ENCODE measurements at places on chromosomes 6 and 20.

- DNase-seq: no peak
These were observed 83.6 kb downstream of the SMOC2 start for GRCh38 chr6:168524571-168525001.

DNA sequence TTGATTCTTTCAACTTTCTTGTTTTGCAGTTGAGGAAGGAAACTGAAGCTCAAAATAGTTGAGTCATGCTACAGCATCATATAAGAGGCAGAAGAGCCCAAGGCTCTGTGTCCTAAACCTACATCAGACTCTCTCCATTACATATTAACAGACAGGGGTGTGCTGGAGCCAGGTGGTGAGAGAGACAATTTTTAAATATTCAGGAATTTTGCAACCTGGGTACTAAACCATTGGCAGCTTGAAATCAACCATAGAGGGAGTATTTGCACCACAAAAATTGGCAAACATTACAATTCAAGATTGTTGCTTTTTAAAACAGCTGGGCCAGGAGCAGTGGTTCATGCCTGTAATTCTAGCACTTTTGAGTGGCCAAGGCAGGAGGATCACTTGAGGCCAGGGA, 65.8 kb upstream of the SOX4 start:
- no peak for DNase-seq

DNA sequence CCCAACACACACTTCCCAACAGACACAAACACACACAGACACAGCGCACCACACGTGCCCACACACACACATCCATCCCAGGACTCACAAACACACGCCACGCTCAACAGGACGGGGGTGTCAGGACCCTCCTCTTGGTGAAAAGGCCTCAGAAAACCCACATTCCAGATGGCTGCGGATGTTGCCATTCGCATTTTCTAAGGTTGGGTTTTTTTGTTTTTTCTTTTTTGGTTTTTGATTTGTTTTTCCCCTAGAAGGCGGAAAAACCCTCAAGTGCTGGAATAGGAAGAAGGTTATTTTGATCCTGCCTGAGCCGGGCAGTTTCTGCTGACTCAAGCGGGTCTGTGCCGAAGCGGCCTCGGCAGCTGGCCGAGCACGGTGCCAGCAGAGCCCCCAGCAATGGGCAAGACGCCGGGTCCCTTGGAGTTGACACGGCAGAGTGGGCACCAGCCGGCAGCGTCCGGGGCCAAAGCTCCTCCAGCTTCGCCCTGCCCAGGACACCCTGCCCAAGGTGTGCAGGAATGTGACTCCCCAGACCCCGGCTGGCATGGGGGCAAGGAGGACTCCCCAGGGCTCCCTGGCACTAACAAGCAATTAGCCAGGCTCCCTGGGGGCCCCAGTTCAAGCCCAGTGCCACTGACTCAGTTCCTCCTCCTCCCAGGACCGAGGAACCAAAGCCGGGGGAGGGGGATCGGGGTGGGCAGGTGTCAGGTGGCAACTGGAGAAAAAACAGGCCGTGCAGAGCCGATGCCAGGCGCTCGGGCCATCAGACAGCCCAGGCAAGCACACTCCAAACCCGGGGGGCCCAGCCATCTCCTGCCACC, 40.9 kb upstream of the ZBP1 start:
- no peak for DNase-seq

DNA sequence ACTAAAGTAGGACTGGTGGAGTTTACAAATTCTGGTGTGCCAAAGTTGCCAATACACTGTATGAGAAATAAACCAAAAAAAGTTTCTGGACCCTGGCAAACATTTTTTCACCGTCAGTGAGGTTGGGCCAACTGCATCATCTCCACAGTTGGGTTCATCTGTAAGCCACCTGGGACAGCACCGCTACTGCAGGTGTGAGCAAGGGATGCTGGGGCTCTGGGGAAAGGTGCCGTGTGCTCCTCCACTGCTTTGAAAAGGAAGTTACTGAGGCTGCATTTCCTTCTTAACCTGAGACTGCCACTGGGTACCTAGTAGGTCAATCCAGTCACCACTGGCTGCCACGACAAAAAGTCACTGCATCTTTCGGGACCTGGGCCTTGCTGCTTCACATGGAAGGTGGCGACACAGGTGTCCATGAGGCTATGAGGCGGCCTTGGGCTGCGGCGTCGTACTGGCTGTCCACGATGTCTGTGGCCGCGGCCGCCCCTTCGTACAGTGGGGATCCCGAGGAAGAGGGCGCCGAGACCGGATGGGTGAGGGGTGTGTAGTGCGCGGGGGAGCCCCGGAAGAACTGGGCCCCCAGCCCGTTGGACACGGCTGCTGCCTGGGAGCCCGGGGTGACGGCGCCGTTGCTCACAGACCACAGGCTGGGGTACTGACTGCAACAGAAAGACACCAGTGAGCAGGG, 9.6 kb downstream of the TBXT start:
- no peak for DNase-seq

GRCh38 chr20:55140631-55141030, 665.2 kb downstream of the DOK5 start:
- no peak for DNase-seq

GRCh38 chr6:117265410-117266256, at the start of gene VGLL2:
VGLL2 (plus strand) TSS chr6:117265558; CDS start chr6:117265764, 206 bp downstream.
- peak; percentile 25 for DNase-seq

GRCh38 chr6:33061987-33062386, 11.5 kb downstream of the HLA-DPA1 start:
- no peak for DNase-seq

- DNase-seq: no peak
These were observed 60.4 kb upstream of the FOXQ1 start for GRCh38 chr6:1251198-1252155.

GRCh38 chr6:129683601-129684322, 26.2 kb downstream of the ARHGAP18 start:
- DNase-seq: peak; percentile 36

GRCh38 chr6:123659960-123660748, 23.4 kb upstream of the TRDN start:
- DNase-seq: no peak

- DNase-seq: no peak
These were observed 114.5 kb downstream of the RNF144B start for GRCh38 chr6:18501663-18502013.

GRCh38 chr20:9482180-9482579, 32.2 kb upstream of the LAMP5 start:
- DNase-seq: no peak

- DNase-seq: no peak
These were observed 178.6 kb downstream of the CDH26 start for GRCh38 chr20:60136645-60137401.

GRCh38 chr20:50996901-50997865, 25.7 kb downstream of the KCNG1 start:
- DNase-seq: peak; percentile 39

- no peak for DNase-seq
These were observed 203.3 kb upstream of the LAMP5 start for GRCh38 chr20:9311132-9311531.

DNA sequence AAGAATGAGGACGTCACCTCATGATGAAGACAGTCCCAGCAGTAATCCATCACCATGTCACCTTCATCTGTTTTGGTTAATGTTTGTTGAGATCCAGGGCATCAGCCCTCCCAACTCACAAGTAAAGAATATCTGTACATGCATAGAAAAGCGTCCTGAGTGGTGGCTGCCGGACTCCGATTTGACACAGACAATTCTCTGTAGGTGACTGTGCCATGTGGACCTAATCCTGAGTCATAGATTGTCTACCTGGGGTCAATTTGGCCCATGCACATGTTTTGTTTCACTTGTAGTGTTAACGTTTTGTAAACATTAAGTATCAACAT, 168.4 kb upstream of the UST start:
- no peak for DNase-seq

GRCh38 chr6:169896826-169897456, 145.5 kb downstream of the ERMARD start:
- DNase-seq: no peak

DNA sequence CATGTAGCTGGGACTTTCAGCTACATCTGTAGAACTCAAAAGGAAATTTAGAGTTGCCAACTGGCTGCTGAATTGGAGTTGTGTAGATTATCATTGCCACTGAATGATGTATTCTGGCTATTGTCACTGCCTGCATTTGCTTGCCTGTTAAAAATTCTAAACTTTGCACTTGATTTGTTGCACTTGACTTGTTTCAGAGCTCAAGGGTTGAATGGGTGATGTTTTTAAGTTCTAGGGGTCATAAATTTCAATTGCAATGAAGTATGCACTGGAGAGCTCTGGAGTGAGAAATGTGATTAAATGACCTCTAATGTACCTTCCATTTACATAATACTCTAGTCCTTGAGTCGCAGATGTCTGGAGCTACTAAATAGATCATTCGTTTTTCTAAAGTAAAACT, 102.4 kb downstream of the TNFRSF21 start:
- DNase-seq: no peak

GRCh38 chr20:38460040-38460623, 12.5 kb upstream of the RALGAPB start:
- peak; percentile 43 for DNase-seq

DNA sequence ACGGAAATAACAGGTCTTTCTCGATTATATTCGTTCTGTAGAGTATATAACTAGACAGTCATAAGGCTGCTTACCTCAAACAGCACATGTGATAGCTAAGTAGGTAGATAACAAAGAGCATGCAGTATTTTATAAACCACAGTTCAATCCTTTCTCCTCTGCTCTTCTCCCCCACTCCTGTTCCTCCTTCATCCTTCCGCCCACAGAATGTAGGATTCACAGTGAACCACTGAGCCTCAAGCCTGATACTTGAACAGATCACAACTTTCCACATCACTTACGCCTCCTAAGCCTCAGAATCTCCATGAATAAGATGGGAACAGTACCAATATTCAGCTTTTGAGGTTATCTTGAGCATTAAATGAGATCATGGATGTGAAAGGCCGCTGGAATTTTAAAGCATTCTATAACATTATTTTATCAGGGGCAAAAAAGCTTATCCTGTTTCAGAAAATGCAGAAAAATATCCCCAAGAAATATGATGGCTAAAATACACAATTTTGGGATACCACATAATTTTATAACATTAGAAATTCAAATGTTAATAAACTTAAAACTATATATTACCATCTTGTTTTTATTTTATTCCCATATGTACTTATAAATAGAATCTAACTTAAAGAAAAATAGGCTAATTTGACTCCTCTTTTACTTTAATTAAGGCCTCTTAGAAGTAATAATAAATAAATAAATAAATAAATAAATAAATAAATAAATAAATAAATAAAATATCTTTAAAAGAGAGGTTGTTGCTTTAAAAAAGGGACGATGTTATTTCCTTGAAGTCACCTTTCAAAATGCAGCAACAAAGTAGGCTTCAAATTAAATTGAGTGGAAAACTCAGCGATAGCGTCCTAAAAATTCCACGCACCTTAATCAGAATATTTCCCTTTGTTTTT, 33.4 kb downstream of the MTFR2 start:
- no peak for DNase-seq

GRCh38 chr6:157946053-157946617, 35.5 kb upstream of the SYNJ2 start:
- no peak for DNase-seq

GRCh38 chr6:46103441-46104115, 26.2 kb upstream of the ENPP4 start:
- DNase-seq: no peak

DNA sequence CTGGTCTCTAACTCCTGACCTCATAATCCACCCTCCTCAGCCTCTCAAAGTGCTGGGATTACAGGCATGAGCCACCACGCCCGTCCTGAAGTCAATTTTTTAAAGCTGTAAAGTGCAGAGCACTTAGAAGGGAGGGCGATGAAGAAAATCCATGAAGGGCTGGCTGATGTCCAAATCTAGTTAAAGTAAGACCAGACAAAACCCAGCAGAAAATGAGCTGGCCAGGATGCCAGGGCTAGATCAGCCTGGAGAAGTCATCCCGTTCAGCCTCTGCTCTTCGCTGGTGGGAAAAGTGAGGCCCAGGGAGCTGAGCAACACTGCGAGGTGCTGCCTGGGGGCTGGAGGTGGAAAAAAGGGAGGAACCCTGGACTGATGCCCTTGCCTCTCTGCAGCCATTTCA, 3.1 kb downstream of the BPIFB4 start:
- DNase-seq: no peak

GRCh38 chr6:55082021-55082420, 92.3 kb upstream of the HCRTR2 start:
- DNase-seq: no peak

- DNase-seq: peak; percentile 82
These were observed 261.5 kb downstream of the EYA4 start for GRCh38 chr6:133502441-133503335.

GRCh38 chr20:347317-347639, 367 bp downstream of the NRSN2 start:
- no peak for DNase-seq

GRCh38 chr6:128158496-128158895, 257.6 kb upstream of the THEMIS start:
- DNase-seq: no peak

GRCh38 chr20:9332791-9333479, 181.5 kb upstream of the LAMP5 start:
- DNase-seq: no peak

GRCh38 chr6:3323696-3324261, 65.0 kb downstream of the PSMG4 start:
- no peak for DNase-seq

GRCh38 chr6:35757456-35758123, 18.8 kb upstream of the CLPSL2 start:
- DNase-seq: peak; percentile 50

DNA sequence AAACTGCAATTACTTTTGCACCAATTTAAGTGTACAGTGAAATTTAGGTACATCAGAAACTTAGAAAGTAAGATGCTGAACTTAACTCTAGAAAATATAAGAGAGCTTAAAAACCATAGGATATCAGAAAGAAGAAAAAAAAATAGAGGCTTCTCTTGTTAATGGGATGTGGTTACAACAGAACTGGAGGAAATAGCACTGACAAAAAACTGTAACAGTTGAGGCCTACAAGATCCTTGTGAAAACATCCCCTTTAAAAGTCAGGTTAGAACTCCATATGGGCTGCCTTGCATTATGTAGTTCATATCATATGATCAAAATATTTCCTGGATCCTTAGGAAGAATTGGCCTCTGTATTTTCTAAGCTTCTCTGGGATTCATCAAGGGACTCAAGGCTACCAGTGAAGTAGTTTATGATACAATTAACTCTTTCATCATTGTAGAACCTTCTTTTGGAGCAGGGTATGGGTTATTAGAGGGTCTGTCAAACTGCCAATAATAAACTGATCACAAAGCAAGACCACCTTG, 24.8 kb downstream of the MTCL3 start:
- DNase-seq: no peak

- DNase-seq: no peak
These were observed 275.1 kb upstream of the CDH4 start for GRCh38 chr20:60976913-60977312.
